ENCODE measurements at places on chromosomes 4 and X.

GRCh38 chr4:162610116-162610515, 446.3 kb upstream of the FSTL5 start:
- DNase-seq: no peak

DNA sequence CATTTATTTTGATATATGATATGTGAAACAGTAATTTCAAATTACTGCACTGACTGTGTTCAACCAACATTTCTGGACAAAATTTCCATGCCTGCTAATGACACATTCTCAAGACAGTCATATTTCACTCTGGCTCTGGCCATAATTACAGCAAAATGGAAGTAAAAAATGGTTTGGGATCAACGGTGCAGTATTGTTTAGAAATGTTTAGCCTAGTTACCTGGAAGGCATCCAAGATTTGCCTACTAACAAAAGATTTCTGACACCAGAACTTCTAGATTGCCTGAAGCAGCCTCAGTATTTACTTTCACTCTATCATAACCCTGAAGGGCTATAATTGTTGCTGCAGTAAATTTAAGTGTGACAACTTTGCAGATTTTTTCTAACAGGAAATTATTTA, 416.3 kb downstream of the PCDH10 start:
- DNase-seq: no peak

DNA sequence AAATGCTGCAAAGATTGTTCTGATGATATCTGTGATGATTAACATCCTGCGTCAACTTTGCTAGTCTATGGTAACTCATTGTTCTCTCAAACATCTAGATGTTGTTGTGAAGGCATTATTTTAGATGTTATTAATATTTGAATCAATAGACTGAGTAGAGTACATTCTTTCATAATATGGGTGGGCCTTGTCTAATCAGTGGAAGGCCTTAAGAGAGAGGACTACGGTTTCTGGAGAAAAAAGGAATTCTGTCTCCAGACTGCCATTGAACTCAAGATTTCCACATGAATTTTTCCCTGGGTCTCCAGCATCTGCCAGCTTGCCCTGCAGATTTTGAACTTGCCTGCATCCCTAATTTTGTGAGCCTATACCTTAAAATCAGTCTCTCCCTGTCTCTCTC, 2381.1 kb upstream of the AGA start:
- no peak for DNase-seq

GRCh38 chr4:90215286-90215685, 88.1 kb downstream of the CCSER1 start:
- DNase-seq: no peak

- no peak for DNase-seq
These were observed 86.1 kb downstream of the SH3RF1 start for GRCh38 chr4:169184686-169185085.

DNA sequence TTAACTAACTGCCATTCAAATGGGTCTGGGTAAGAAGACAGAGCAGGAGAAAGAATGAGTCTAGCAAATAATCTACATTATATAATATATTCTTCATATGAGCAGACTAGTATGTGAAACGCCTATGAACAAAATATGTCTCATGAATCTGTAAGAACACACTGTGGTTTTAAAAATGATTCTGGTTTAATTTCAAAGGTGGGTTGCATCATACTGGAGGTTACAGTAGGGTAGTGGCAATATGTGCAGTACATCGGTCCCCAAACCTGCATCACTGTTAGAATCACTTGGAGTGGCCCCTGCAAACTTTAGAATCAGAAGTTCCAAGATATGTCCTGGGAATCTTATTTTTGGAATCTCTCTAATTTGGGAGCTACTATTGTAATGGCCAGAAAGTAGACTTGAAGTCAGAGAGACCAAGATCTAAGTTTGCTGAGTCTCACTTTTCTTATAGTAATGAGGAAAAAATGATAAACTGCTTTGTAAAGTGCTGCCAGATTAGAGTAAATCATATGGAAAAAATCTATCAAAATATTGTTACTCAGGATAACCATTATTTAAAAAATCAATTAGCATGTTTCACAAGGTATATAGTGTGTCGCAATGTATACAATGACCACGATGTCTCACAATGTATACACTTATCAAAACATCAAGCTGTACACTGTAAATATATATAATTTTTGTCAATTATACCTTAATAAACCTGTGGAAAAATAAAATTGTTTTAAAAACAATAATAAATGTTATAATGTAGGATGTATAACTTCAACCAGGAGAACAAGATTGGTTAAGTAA, 37.9 kb upstream of the ARSJ start:
- no peak for DNase-seq

DNA sequence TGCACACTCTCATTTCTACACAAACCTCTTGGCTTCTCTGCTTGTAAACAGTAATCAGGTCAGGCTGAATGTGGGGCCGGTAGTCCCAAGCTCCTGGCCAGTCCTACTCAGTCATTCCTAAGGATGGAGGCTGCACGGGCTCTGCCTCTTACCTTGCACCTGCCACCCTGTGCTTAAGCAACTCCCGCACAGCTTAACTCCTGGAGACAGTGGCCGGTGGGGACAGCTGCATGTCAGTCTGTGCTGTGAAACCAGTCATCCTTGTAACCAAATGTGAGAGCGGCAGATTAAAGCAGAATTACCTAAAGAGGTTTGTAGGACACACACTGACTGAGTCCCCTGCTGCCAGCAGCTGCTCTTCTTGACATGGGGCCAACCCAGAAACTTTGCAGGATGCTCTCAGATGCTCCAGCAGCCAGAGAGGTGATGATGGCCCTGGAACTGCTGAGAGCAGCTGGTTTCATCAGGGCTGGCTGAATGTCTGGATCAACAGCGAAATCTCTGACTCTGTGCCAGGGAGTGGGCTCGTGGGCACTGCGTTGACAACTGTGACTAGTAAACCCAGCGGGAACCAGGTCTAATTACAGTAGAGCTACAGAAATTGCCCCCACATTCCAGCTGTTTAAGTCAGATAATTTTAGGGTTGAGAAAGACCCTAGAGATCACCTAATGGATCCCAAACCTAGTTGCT, 123.7 kb downstream of the ANAPC4 start:
- DNase-seq: no peak

DNA sequence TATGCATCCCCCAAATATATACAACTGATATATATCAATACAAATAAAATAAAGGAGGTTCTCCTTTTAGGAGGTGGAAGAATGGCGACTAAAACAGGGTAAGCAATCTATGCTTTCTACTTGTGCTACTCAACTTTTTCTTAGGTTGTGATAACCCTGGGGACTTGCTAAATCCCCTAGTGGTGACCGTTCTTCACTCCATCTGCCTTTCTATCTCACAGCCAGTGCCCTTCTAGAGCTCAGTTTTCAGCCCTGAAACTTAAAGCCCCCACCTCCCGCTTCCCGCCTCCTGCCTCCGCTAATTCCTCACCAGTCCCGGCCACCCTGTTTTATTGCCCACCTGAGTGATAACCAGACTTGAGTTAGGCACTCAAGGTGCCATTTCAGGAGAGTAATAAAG, 15.5 kb upstream of the ESX1 start:
- DNase-seq: no peak

Data from NK-92 treated with Interleukin-12 subunit alpha and Interleukin-12 subunit beta, amount 100 ng/mL, for 24 hours (cell line).